NCI-H1417 treated with DMSO at 0.1 percent for 48 hours (cell line): ENCODE measurements at places on chromosomes 16 and 17.

DNA sequence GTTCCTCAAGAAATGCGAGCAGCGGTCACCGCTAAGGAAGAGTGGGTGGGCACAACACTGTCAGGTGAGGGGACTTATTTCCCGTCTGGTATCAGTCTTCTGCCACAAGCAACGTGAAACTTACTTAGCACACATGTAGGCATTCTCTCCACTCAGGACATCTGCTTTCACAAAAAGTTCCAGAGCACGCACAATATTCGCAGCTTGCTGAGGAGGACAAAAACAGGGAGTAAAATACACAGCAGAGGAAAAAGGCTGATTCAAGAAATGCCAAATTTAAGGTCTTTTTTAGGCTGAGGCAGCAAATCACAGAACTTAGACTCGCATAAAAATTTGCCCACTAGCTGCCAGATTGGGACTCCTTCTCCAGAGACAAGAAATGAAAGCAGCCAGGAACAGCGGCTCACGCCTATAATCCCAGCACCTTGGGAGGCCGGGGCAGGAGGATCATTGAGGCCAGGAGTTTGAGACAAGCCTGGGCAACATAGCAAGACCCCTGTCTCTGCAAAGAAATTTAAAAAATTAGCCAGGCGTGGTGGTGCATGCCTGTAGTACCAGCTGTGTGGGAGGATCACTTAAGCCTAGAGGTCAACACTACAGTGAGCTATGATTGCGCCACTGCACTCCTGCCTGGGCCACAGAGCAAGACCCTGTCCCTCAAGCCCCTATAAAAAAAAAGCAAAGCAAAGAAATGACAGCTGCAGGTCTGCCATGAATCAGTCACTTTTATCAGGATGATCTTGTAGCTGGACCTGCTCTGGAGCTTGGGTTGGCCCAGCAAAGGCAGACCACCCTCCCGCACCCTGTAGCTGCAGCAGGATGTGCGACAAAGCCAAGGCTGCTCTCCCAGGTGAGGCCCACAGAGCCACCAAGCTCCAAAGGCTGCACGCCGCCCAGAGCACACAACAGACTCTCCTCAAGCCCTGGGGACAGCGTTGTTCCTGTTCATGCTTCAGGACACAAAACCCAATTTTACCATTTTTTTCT lies 20.5 kb downstream of the USP36 start:
- no peak for DNase-seq

DNA sequence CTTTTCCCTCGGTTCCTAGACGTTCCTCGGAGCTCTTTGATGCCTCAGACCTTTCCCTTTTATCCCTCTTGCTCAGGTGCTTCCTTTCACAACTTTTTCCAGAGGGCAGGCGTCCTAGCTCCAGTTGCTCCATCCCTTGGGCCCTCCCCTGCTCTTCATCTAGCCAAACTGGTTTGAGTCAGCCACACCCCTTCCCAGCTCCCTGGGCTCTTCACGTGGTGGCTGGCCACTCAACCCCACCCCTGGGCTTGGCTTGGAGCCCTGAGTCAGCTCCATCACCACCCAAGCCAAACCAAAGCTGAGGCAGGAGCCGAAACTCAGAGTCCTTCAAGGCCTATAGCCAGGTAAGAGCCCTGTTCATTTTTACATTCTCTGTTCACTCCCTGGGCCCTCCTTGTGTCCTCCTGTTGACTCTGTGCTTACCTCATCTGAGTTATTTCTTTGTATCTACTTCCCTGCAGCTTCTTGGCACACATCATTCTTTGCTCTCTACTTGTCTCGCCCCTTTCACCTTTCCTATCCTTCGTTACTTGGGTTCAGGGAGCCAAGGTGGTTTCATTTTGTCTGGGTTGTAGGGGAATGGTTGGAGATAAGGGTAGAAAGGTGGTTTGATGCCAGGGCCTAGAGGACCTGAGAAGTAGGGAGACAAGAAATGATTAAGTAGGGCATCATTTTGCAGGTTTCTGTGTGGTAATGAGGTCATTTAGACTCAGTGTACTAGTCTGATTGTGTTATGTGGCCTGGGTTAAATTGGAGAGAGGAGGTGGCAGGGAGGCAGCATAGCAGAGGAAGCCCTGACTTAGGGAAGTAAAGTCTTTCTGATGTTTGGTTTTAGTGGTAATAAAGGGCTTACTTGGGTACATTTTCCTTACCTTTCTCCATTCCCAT lies 7.6 kb upstream of the PHKG2 start:
- DNase-seq = no peak

- DNase-seq = no peak
These were observed 84.6 kb downstream of the SPAG9 start for GRCh38 chr17:51036084-51036483.

DNA sequence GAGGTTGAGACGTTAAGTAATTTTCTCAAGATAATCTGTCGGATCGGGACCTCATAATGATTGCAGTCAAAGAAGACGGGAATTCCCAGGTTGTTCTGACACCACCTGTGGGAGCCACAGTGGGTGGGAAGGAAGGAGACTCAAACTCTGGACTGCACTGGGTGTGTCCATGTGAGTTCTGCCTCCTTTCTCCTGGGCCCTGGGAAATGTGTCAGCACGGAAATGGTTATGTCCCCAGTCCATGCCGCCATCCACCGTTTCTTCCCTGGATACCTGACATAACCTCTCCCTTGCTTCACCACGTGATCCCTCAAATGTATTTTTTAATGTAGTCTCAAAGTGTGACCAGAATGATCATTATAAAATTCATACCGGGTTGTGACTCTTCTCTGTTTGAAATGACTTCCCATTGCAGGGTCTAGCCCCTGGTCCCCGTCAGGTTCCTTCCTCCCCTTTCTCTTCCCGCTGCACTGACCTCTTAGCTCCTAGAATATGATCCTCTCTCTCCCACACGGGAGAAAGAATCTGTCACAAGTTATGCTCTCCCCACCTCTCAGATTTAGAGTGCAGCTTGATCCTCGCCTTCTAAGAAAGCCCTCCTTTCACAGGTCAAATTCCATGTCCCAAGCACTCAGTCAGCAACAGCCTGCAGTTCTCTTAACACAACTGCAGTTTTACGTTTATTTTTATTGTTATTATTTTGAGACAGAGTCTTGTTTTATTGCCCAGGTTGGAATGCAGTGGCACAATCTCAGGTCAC lies 820.0 kb upstream of the EEF2KMT start:
- no peak for DNase-seq
